ENCODE measurements at places on chromosomes 7 and 10. TPM values are rescaled to one million over a fixed set of nuclear protein-coding genes. Genes with fewer than 3 reads are reported as not detected.

GRCh38 chr7:116447966-116448839 is 51.3 kb upstream of the CAV2 start:
- no peak for DNase-seq

DNA sequence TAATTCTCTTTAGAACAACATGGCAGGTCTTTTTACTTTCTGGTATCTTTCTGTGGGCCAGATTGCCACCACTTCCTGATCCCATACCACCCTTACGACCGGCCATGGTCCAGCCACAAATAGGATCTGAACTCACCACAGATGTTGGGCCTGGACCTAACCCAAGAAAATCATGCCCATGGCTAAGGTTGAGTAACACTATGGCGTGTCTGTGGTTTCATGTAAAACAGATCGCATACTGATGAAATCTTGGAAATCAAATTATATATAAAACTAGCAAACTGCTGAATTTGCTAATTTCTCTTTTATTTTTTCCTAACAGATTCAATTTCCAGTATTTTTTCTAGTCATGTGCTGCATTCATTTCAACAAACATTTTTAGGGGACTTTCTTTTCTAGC is 77.2 kb downstream of the CH25H start:
- DNase-seq = peak; percentile 36

DNA sequence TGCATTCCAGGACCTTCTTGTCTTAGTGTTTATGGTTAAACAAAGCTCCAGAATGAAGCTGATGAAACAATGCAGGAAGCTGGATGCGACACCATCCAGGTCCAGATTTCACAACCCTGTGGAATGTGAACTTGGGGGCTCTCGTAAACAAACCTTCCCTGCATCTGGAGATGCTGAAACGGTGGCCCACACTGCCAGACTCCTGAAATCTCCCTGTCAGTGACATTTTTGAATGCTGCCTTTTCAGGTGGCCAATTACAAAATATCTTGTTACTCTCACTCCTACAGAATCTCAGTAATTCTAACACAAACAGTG is 18.8 kb downstream of the VIPR2 start:
- DNase-seq = no peak

DNA sequence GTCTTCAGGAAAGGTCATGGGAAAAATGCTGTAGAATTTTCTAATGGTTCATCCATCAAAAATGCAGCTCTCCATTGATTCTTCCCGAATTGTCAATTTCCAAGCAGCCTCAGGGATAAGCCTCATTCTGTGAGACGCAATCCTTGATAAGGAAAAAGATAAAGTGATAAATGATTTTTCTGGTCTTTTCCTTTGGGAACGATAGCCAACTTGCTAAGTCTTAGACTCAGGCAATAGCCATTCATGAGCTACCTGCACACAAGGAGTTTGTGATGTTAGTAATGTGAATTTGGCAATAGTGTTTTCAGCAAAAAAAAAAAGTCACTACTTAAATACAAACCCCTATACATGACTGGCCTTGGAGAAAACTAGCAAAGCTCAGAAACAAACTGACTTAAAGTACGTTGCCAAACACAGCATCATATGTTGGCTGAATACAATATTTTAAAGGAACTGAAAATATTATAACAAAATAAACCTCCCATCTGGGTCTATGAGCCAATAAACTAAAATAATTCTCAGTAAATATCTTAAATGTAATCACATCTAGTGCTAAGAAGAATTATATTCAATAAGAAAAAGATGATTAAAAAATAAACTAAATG is 75.5 kb downstream of the KLF6 start:
- no peak for DNase-seq

GRCh38 chr7:151484971-151485707 is 34.6 kb downstream of the RHEB start:
- peak; percentile 67 for DNase-seq

- DNase-seq = no peak
Observed at GRCh38 chr7:70727861-70728260, 404.1 kb upstream of the GALNT17 start.

GRCh38 chr7:141788296-141788695 is 1.7 kb upstream of the TAS2R5 start:
- no peak for DNase-seq

DNA sequence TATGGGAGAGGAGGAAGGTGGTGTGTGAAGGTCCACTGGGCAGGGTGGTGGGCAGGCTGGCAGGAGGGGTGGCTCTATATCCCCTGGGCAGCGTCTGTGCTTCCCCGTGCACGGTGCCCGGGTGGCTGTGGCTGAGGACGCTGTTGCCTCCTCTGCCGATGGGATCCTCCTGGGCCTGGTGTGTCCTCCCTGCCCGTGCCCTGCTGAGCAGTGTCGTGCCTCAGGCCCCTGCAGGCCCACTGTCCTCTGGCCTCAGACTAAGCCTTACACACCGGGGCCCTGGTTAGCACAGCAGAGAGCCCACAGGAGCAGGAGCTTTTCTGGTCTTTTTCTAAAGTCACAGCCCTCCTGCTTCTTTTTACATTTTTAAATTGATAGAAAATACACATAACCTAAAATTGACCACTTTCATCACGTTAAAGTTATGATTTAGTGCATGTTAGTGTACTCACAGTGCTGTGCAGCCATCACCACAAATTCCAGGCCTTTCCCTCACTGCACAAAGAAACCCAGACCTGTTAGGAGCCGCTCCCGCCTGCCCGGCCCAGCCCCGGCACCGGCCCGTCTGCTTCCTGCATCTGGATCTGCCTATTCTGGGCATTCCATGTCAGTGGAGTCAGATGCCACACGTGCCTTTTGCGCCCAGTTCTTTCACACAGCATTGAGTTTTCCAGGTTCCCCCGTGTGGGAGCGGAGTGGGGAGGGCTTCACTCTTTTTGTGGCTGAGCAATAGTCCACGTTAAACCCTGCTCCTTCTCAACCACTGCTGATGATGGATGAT is 19.4 kb downstream of the PFKFB3 start:
- no peak for DNase-seq

DNA sequence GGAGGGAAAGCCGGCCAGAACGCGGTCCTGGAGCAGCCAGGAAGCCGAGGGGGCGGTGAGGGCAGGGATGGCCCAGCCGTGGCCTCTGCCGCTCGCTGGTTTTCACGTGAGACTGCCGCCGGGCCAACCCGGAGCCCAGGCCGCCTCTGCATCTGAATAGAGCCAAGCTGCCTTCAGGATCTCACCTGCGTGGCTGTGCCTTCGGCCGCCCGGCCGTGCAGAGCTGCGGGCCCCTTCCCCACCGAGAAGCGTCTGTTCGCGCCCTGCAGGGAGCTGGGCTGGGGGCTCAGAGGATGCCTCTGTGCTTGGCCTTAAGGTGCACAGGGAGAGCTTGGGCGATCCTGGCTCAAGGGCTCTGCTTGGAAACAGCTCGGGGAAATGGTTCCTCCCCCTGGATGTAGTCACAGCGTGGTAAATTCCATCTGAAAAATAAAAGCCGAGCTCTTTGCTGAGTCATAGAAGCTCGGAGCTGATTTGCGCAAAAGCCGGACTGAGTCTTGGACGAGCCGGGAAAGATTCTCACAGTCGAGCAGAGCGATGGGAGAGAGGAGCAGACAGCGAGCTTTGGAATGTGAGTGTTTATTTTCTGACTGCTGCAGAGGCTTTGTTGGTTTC is at the start of gene JAKMIP3:
TSS of gene JAKMIP3 (plus strand) at position 456 of the 615 bp plus-strand sequence. CDS start 38,863 bp downstream, outside the sequence.
- DNase-seq = peak; percentile 97

- no peak for DNase-seq
Observed at GRCh38 chr10:100522107-100522801, 2.6 kb upstream of the SEC31B start.

DNA sequence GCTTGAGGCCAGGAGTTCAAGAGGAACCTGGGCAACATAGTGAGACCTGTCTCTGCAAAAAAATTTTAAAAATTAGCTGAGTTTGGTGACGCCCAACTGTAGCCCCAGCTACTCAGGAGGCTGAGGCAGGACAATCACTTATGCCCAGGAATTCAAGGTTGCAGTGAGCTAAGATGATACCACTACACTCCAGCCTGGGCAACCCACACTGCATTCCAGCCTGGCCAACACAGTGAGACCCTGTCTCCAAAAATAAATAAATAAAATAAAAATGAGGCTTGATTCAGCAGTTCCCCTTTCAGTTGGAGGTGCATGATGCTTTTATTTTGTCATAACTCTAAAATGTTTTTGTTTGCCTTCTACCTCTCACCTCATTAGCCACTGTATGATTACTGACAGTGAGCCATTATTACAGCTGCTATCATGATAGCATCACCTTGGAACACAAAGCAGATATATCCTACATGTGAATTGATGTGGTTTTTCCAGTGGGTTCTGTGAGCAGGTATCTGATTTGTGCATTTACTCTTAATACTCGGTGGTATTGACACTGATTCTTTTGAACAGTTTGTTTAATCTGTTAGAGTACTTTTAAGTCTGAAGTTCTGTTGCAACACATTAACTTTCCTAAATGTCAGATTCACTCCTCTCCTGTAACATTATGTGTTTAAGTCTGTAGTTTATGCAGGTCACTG is 49.1 kb downstream of the ARID5B start:
- no peak for DNase-seq

DNA sequence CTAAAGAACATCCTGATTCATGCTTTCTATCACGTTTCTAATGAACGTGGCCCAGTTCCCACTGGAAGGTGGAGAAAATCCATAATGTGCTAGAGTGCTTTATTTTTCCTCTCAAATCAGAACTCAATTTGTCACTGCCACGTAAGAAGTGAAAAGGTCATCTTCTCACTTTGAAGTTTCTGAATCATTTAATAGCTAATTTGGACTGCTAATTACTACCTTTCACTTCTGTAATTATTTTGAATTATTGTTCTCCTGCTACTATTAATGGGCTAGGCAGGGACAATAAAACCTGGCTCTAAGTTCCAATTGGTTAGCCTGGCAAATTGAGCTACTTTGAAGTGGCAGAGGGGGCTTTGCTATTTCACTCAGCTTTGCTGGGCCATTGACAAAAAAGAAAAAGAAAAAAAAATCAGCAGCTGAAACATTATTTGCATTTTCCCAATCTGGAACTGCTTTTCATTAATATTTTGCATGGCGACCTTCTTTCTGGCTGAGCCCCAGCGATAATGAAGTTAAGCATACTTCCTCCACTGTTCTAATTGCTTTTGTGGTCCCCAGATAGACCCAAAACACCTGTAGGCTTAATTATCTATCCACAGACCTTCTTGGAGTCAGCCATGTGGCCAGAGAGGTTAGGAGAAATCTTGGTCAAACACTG is 264.2 kb downstream of the SEC23IP start:
- no peak for DNase-seq

GRCh38 chr10:101054351-101054750 is 7.4 kb upstream of the KAZALD1 start:
- no peak for DNase-seq

DNA sequence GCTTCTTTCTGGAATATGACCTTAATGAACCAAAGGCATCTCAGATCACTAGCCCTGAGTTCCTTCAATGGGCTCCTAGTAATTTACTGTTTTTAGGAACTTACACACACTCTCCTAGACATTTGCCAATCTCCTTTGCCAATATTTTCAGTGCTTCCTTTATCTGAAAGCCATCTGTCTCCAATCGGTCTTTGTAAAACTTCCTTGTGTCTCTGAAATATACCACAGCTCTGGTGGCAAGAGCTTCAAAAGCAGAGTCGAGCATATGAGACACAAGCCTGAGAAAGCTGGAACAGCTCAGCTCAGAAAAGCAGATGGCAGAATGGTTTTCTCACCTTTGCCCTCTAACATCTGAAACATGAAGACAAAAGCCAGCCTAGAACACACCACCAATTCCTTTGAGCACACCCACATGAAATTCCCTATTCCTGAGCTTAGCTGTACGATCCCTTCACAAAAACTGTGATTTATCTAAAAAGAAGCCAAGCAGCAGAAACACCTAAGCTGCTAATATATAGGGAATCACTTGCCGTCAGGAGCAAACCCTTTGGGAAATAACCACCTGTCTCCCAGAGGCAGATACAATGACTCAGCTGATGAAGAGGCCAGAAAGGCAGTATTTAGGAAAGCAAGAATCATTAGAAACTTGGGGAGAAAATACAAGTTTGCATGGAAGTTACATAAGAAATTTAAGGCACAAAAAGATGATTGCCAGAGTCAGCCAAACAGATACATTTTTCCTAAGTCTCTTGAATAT is 70.2 kb upstream of the ANK3 start:
- no peak for DNase-seq

DNA sequence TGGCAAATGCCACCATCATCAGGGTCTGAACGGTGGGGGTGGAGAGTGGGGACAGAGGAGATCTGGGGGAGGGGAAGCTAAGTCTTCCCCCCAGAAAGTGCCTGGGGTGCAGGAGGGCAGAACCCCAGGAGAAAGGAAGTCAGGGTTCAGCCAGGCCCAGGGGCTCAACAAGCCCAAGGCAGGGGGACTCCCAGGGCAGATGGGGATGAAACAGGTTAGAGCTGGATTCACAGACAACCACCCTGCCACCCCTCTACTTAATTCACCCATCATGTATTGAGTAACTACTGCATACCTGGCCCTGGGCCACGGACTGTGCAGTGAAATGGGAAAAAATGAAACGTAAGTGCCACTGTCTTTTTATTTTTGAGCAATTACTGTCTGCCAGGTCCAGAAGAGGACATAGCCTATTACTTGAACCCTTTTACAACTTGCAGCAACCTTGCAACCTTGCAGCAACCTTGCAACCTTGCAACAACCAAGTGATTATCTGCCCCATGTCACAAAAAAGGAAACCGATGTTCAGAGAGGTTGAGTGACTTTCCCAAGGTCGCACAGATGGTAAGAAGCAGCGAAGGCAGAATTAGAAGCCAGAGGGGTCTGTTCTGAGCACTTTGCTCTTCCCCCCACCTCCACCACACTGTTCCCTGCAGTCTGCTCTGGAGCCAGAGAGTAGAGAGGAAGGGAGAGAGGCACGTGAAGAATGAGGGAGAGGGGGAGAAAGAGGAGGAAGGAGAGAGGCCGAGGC is 4.8 kb downstream of the ELN start:
- no peak for DNase-seq

- peak; percentile 15 for DNase-seq
Observed at GRCh38 chr10:5252177-5253037, 55.8 kb downstream of the AKR1C4 start.

The AGMO gene
- not detected for total RNA-seq

The LRWD1 gene
- total RNA-seq = 22.9 TPM

The C10orf88 gene
- 9.9 TPM for total RNA-seq

The ENO4 gene
- under 0.01 TPM for total RNA-seq

The CFAP46 gene
- under 0.01 TPM for total RNA-seq

The C7orf57 gene
- total RNA-seq = under 0.01 TPM

The CYP3A5 gene
- total RNA-seq = under 0.01 TPM

The PIK3AP1 gene
- total RNA-seq = not detected

The SMIM30 gene
- 47.4 TPM for total RNA-seq

The CYP3A4 gene
- total RNA-seq = not detected

The CRHR2 gene
- not detected for total RNA-seq

The GPR26 gene
- total RNA-seq = not detected

The RPEL1 gene
- total RNA-seq = 0.43 TPM
